ENCODE measurements at places on chromosomes 4 and X. TPM values are rescaled to one million over a fixed set of nuclear protein-coding genes. Genes with fewer than 3 reads are reported as not detected.

DNA sequence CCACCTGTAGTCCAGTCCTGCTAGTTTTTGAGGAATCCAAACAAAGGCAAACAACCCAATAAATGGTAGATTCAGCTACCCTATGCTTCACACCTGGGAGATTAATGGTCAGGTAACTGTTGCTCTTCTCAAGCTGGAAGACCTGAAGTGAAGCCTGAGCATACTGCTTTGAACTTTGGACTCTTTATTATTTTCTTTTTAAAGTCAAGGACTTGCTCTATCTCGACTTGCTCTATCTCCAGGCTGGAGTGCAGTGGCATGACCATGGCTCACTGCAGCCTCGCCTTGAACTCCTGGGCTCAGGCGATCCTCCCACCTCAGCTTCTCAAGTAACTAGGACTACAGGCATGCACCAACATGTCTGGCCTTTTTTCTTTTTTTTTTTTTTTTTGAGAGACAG, 14.7 kb upstream of the KLHL13 start:
- no peak for DNase-seq

DNA sequence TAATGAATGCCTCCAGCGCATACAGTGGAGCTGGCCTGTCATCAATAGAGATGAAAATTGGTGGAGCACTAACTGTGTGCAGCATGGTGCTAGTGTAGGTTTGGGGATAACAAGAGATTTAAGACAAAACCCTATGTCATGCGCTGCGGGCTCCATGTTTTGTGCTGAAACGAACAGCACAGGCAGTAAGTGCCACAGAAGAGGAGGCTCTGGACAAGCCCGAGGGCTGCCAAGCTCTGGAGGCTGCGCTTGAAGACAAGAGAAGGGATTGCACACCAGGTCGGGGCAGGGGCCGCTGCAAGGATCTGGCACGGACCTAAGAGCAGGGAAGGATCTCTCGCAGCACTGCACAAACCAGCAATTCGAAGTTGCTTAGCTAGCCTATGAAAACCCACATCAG, 35.5 kb downstream of the TENM3 start:
- DNase-seq: no peak

The PNPLA4 gene
- 13.4 TPM for total RNA-seq

The SLC6A14 gene
- not detected for total RNA-seq

The C1QTNF7 gene
- total RNA-seq: not detected

All from activated naive CD4-positive, alpha-beta T cell treated with anti-CD3 and anti-CD28 coated beads for 36 hours (primary cell).